Stimulated activated CD4-positive, alpha-beta T cell treated with anti-CD3 and anti-CD28 coated beads, Interleukin-12 subunit alpha, Interleukin-12 subunit beta, amount 100 ng/mL, for 24 hours (primary cell): ENCODE measurements at places on chromosomes 12 and 14.

DNA sequence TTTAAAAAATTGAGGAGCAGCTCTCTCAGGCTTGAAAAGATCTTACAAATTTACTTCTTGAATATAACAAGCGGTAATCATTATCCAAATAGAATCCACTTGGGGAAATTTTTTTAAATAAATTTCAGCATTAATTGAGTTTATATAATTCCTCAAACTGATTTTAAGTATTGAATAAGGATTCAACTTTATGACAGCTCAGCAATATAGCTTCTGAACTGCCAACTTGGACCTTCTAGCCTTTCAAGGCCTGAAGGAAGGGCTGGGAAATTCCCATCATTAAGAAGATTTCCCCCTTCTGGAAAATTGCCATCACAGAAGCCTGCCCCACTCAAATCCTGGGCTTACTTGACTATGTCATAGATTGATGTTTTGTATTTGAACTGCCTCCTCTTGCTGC lies 57.5 kb upstream of the GARIN2 start:
- no peak for DNase-seq

DNA sequence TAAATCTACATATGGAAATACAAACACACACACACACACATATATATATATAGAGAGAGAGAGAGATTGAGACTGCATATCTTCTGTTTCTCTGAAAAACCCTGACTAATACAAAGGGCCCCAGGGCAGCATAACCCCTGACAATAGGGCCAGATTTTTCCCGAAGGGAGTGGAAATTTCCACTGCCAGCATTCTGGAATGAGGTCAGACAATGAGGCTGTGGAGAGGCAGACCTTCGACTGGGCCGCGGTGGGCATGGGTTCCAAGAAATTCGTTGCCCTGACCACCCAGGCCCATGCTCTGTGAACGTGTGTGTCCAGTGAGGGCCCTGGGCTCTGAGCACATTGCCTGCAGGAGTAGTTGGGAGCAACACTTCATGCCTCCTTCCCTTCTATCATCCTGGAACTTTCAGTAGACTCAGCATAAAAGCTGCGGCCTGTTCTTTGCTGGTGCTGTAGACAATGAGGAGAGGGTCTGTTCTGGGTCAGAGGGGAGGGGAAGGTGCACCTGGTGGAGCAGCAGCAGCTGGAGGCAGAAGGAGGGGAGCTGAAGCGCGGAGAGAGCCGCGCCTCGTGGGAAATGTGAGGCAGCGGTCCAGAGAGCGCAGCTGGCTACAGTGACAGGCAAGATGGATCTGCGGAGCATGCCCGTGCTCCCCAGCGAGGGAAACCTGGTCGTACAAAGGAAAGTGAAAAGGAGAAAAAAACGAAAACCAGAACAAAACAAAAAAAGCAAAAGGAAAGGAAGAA lies 25.6 kb upstream of the CCDC60 start:
- no peak for DNase-seq

GRCh38 chr12:2582631-2583030 lies 212.1 kb upstream of the FKBP4 start:
- no peak for DNase-seq

DNA sequence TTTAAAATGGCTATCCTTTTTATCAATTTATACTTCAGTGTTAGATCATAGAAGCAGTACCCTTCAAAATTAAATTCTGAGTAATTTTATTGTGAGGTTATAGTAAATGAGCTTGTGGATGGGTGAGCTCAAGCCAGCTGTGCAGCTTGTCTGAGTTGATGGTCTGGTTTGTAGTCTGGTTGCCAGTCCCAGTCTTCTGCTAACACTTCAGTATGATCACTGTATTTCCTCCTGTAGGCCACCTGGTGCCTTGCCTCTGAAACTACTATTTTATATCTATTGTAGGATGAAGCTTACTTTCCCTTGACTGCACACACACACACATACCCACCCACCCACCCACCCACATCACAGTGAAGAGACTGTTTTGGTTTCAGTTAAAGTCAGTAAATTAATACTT lies 496.4 kb downstream of the PCNX1 start:
- no peak for DNase-seq

GRCh38 chr14:75267141-75267721 lies 11.4 kb upstream of the FOS start:
- DNase-seq = no peak

DNA sequence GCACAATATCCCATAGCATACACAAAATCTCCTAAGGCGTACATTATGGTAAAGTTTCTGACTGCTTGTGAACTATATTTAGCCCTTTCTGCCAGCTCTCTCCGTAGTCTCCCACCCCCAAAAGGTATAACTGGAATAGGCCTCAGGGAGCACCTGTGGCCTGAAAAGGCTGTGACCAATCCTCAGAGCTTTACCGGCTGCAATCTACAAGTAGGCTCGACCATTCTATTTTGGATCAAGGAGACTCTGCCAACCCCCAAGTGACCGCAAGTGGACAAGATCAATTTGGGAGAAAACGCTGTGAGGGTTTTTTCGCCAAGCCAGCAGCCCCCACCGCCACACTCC lies 1.2 kb downstream of the PPTC7 start:
- no peak for DNase-seq

- DNase-seq = no peak
Measured at GRCh38 chr12:118271770-118272417, 100.8 kb downstream of the TAOK3 start.

DNA sequence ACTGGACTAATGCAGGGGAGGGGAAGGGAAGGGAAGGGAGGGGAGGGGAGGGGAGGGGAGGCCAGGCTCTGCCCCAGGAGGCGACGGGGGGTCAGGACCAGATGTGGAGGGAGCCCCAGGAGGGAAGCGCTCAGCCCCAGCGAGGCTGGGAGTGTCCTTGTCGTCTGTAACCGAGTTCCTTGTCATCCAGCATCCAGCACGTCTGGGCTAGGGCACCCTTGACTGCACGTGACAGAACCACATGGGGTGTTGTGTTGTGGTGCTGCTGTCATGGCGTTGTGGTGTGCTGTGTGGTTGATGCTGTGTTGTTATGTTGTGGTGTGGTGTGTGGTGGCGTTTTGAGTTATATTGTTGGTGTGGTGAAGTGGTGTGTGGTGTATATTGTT lies 28.4 kb upstream of the SFSWAP start:
- DNase-seq = no peak

DNA sequence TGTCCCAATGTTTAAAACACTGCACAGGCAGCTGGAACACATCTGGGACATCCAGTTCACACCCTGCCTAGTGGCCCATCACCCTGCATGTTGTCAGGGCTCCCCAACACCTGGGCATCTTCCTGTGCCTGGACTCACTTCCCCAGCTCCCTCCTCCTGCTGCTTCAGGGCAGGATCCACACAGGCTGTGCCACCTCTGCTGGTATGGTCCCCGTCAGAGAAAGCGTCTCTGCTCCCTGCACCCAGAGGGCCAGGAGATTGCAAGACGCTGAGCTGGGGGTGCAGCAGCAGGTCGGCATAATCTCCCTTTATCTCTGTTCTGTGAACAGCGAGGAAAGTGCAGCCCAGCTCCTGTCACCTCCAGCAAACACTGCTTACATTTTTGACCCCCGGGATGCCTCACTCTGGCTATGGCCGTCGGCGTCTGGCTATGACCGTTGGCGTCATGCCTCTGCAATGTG lies 124.3 kb downstream of the ADGRD1 start:
- no peak for DNase-seq

DNA sequence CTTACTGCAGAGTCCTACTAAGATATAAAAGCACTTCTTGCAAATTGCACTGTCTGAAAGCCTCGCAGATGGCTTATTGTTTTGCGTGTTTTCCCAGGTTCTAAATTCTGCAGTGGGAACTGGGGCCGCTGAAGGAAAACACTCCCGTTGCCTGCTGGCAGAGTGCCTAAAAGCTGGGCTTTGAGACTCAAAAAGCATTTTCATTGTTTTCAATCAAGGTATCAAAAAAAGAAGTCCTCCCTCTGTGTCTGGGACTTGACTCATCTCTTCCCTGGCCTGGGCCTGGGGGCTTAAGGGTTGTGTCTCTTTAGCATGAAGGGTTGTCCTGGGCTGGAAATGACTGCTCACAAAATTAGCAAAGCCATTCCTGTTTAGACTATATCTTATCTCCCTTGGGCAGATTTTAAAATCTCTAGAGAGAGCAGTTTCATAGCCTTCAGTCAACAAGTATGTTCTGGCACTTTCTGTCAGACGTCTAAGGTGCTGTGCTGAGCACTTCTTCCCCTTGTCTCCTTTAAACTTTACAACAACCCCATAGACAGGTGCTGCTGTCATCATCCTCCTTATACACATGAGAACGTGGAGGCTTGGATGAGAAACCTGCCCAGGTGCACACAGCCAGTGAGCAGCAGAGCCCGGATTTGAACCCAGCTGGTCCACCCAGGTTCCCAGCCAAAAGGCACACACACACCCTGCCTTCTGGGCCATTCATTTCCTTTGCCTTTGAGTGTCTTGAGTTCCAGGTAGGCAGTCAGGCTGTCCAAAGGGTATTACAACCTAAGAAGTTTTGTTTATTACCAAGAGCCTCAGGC lies 31.1 kb downstream of the ELK3 start:
- no peak for DNase-seq

DNA sequence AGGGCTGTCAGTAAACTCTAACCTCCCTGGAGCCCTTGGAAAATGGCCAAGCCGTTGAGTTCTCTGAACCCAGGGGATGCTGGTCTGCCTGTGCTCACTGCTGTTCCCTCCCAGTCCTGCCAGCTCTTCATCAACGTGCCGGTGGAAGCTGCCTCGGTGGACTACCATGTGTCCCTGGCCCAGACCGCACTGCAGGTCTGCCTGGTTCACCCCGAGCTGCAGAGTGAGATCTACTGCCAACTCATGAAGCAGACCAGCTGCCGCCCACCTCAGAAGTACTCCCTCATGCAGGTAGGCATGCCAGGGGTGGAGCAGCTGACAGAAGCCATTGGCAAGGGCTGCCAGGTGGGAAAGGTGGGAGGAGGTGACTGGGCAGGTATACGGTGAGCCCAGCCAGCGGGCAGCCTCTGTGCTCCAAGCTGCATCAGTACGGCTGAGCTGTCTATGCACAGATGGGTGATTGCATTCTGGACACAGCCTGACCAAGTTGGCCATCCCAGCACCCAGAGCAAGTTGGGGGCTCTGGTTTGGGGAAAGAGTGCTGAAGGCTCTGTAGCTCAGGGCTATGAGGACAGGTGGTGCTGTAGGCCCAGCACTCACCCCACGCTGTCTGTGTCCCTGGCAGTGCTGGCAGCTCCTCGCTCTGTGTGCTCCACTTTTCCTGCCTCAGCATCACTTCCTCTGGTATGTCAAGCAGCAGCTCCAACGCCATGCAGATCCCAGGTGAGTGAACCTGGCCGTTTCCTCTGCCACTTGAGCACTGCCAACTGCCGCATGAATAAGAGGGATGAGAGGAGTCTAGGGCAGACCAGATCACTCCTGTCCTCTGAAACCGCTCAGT lies 21.9 kb downstream of the PIGH start:
- DNase-seq = no peak

- DNase-seq = no peak
Measured at GRCh38 chr12:41019461-41019860, 168.7 kb upstream of the PDZRN4 start.

DNA sequence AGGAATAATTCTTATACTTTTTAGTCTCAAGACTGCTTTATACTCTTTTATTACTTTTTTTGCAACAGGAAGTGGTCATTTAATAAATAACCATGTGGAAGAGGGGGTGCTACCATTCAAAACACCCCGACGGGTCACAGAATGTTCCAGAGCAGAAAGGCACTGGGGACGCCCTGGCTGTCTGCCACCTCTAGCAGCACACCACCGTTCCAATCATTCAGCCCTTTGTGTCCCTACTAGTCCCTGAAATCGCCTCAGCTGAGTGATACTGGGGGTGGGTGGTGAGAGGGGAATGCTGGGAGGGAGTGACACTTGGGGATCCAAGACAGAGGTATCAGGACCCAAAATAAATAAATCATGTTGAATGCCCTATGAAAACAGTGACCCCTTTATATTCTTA lies 52.4 kb downstream of the MON2 start:
- no peak for DNase-seq

DNA sequence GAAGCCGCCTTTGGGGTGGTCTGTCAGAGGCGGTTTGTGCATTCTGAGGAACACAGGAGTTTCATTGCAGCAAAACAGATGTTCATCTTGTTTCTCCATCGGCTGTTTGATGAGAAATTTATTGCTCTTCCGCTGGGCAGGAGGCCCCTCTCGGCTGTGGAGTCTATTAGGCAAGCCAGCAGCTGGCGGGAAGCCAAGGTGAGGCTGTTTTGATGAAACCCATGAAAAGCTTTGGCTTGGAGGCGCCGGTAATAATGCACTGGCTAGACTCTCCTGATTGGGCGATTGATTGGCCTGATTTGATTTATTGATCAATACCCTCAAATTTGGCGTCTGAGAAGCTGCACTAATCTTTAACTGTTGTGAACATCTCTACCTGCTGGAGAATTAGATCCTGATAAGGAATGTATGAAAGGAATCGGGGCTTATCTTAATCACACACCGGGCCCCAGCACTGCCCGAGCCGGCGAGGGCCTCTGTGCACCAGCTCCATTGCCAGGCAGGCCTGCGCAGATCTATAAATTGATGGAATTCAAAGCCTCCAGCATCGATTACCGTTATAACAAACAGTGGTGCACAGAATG lies 187.7 kb downstream of the PHETA1 start:
- DNase-seq = no peak

- no peak for DNase-seq
Measured at GRCh38 chr14:101717663-101718490, 43.6 kb upstream of the PPP2R5C start.

DNA sequence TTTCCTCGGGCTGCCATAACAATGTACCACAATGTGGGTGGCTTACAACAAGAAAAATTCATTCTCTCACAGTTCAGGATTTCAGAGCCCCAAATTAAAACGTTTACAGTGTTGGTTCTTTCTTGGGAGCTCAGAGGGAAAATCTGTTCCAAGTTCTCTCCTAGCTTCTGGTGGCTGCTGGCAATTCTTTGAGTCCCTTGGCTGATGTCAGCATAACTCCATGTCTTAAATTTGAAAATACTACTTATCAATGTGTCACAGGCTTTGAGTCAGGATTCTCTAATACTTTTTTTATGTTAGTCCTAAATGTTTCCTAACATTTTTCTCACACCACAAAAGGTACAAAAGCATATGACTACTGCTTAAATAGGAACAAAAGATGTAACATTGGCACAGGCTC lies 198.4 kb upstream of the ATXN7L3B start:
- DNase-seq = no peak

DNA sequence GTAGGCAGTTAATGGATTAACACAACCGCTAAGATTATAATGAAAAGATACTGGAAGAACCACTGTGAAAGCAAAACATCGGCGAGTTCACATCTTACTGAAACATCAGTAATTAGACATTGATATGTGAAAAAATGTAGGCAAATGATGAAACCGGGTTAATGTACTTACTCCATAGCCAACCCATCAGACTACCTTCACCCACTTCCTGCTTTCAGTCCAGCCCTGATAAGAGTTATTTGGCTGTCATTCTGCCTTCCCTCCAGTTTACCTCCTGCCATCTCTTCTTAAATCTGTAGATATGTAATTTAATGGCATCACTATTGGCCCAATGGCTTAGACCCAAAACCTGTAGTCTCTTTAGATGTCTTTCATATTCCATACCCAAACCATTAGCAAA lies 46.0 kb upstream of the LGR5 start:
- DNase-seq = no peak

- DNase-seq = no peak
Measured at GRCh38 chr12:123049398-123050240, 69.1 kb downstream of the ARL6IP4 start.

- no peak for DNase-seq
Measured at GRCh38 chr12:129901254-129901653, 2.6 kb downstream of the TMEM132D start.
